DMS 273 treated with DMSO at 0.1 percent for 48 hours (cell line): ENCODE measurements at places on chromosomes 3 and 15.

DNA sequence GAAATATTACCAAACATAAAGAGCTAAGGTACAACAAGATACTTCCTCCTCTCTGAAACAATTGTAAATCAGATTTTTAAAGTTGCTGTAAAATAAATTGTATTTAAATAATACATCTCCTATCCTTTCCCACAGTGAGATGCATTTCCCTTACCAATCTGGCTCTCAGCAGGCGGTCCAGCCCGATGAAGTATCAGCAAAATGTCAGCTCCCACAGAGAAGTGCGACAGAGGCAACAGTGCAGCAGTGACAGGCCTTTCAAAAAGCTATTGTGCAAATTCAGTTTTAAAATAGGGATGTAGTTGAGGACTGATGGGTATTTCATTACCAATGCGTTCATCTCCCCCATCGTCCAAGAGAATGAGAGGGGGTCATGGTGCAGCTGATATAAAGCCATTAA, 733.2 kb upstream of the GOLIM4 start:
- no peak for DNase-seq

DNA sequence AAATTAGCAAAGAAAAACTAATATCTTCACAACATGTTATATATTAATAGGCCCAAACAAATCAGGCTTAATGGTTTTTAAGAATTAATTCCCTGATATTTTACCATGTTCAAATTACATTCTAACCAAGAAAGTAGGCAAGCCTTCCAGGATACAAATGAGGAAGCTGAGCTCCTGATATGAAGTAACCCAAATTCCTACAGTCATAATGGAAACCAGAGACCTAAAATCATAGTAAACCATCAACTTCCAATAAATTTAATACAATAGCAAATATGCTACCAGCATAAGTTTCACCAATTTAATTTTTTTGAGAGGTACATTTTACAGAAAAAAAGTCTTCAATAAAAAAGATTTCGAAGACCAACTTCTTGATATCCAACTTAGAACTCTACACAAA, 3.8 kb downstream of the DCBLD2 start:
- no peak for DNase-seq

DNA sequence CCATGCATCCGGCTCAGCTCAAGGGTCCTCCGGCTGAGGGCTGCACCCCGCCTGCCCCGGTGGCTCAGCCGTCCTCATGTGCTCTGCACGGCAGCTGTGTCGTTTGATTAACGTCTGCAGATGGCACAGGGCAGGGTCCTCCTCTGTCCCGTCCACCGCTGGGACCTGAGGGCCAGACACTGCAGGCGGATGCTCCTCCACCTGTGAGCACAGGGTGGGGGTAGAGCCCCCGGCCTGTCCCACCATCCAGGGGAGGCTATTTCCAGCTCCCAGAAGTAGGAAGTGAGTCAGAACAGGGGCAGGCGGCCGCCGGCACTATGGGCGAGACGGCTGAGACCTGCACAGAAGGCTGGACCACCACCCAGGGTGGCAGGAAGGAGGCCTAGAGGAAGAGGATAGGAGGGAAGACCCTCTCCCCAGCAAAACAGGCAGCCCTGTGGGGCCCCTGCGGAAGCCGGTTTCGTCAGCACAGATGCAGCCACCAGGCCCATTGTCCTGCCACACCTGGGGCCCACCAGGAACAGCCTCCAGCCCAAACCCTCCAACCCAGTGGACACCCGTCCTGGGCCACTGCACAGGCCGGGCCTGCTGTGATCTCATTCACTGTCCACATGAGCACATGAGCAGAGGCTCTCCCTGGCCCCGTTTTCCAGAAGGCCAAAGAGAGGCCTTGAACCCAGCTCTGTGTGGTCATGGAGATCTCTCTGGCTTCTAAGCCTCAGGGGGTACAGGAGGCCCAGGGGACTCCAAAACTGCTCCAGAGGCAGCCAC, 12.6 kb upstream of the PLXND1 start:
- DNase-seq, result no peak

GRCh38 chr15:95440712-95441111, 889.8 kb upstream of the NR2F2 start:
- no peak for DNase-seq

- DNase-seq, result peak; percentile 8
Measured at GRCh38 chr15:56491110-56491722, 26.3 kb upstream of the MNS1 start.

DNA sequence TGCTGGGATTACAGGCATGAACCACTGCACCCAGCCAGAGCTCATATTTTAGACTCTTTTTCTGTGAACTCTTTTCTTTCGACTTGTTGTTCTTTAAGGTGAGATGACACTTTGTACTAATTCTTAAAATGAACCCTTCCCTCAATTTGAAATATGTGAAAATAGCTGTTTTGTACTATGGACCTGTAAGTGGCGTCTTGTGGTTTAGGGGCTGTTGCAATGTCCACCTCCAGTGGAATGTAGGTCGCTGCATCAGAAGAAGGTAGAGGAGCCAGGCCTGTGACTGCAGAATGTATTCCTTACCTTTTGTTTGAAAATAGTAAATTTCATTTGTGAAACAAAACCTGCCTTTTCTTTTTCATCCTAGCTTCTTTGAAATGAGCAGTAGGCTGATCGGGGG, 38.9 kb downstream of the FNDC3B start:
- DNase-seq, result no peak

DNA sequence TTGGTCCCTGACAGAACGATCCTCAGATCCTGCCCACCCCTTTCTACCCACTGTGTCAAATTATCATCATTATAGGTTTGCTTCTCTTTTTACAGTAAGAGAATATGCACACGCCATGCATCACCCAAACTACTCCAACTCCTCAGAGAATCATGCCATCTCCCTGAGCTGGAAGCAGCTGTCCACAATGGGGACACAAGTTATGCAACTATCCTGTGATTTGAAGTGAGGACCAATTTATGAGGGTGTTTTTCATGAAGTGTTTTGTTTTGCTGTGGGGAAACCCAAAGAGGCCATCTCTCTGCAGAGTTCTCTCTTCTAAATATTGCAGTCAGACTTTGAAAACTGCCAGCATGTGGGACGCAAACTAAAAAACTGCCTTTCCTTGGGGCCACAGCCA, 35.8 kb upstream of the TNFSF10 start:
- DNase-seq, result no peak

GRCh38 chr3:167885277-167885676, 149.8 kb downstream of the SERPINI1 start:
- DNase-seq, result no peak
